ENCODE measurements at places on chromosomes 7 and 10. TPM values are rescaled to one million over a fixed set of nuclear protein-coding genes. Genes with fewer than 3 reads are reported as not detected.

- no peak for DNase-seq
Observed at GRCh38 chr10:79244841-79245504, 102.3 kb upstream of the PPIF start.

The GNGT1 gene
- not detected for total RNA-seq

DNA sequence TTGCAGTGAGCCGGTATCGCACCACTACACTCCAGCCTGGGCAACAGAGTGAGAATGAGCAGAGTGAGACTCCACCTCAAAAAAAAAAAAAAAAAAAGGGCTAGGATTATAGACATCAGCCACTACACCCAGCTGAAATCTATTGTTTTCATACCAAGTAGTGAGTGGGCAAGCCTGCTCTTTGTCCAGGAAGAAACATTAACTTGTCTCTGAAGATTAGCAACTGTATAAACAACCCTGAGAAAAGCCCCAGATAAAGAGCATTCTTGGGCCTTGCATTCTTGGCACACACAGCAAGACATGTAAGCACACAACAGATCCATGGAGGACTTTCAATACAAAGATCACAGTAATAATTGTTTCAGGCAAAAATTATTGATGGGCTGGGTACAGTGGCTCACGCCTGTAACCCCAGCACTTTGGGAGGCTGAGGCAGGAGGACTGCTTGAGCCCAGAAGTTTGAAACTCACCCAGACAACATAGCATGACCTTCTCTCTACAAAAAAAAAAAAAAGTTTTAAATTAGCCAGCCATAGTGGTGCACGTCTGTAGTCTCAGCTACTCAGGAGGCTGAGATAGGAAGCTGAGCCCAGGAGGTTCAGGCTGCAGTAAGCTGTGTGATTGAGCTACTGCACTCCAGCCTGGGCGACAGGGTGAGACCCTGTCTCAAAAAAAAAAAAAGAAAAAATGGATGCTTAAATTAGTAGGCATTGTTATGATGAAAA, 4.4 kb downstream of the PSPH start:
- DNase-seq: no peak

DNA sequence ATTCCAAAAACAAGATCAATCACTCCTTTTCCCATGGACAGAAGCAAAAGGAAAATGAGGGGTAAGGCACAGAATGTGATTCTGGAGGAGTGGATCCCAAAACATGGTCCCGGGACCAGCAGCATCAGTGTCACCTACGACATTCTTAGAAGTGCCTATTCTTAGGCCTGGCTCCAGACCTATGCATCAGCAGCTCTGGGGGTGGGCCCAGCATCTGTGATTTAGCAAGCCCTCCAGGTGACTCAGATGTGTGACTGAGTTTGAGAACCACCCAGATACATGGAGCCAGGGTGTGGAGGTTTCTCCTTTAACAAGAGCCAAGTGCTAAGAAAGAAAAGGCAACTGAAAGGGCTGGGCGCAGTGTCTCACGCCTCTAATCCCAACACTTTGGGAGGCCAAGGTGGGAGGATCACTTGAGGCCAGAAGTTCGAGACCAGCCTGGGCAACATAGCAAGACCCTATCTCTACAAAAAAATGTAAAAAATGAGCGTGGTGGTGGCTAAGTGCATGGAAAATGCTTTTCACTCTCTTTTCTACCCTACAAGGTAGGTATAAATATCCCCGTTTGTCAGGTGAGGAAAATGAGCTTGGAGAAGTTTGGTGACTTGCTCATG, 17.1 kb upstream of the ARPC1A start:
- no peak for DNase-seq

DNA sequence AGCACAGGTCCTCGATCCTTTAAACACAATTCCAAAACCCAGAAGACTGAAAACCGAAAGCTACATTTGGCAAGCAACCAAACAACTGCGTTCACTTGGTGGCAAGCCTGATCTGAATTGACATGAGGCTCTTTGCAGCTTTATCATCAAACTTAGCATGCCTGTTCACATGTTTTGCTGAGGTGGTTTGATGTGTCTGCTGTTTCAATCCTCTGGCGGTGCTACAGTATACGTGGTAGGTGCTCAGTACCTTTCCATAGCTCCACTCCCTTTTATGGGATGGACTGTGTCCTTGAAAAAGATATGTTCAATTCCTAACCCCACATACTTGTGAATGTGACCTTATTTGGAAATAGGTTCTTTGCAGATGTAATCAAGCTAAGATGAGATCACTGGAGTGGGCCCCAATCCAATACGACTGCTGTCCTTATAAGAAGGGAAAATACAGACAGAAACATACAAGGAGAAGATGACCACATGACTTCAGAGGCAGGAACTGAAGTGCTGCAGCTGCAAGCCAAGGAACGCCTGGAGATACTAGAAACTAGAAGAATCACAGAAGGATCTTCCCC, 33.4 kb downstream of the CCDC6 start:
- DNase-seq: peak; percentile 40

DNA sequence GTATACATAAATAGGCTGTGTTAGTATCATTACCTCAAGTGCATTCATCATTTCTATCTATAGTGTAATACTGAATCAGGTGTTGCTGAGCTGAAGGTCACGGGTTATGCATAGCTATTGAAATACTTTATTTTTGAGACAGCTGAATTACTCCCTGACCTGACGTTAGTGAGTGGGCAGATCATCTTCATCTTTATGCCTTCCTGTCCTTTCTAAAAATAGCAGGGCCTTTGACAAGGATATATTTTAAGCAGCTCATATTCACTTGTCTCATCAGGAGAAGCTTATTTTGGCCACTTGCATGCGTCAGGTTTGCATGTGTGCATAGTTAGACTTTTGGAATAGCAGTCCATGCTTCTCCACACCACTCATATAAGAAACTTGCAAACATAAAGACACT, 63.6 kb upstream of the DKK1 start:
- no peak for DNase-seq

The PRR15 gene
- 0.35 TPM for total RNA-seq

DNA sequence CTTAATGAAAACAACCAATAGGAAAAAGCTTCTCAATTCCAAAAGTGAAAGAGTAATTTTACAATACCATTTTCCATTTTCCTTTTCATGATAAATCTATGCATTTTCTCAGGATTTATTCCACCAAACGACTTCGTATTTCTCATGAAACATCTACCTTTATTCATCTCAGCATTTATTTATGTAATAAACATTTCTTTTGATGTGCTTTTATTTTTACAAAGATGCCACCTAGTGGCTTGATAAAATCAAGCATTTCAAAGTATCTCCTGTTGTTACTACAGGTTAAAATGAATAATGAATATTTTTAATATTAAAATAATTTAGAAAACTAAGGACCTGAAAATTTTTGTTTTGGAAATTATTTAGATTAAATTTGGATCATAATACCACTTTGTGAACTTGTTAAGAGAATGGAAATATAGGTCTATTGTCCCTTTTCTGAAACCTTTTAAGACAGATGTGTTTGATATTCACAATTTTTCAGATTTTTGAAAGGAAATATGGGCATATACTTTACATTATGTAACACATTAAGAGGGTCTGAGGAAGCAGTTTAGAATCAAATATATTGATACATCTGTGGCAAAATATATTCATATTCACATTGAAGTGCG, 2.7 kb upstream of the IQUB start:
- no peak for DNase-seq

DNA sequence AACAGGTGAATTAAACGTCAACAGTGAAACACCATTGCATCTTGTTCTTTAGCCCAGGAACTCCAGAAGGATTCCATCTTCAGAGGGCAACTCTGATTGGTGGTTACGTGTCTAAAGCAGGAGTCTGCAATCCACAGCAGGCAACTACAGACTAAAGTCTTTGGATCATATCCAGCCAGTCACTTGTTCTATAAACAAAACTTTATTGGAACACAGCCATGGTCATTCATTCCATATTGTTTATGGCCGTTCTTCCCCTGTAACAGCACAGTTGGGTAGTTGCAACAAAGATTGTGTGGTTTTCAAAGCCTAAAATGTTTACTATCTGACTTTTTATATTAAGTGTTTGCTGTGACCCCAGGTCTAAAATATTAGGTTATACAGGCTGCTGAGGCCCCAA, 94.7 kb upstream of the IMMP2L start:
- DNase-seq: no peak

DNA sequence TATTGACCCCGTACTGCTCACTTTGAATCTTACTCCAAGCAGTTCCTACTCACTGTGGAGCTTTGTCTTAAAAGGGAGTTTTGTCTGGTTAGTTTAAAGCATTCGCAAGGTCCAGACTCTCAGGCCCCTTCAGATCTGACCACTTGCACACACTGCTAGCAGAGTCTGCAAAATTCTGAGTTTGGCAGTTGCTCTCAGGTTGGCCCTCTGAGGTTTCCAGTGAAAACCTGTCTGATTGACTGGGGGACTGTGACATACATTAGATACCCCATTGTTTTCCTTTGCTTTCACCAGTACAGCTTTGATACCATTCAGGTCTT, 149.2 kb downstream of the XPNPEP1 start:
- DNase-seq: no peak

The ATRNL1 gene
- total RNA-seq: 1.6 TPM

- peak; percentile 84 for DNase-seq
Observed at GRCh38 chr10:102660888-102661657, 16.8 kb downstream of the TRIM8 start.

- no peak for DNase-seq
Observed at GRCh38 chr7:99106821-99107241, 37.1 kb downstream of the SMURF1 start.

- DNase-seq: no peak
Observed at GRCh38 chr10:7186387-7187018, 224.3 kb downstream of the SFMBT2 start.

DNA sequence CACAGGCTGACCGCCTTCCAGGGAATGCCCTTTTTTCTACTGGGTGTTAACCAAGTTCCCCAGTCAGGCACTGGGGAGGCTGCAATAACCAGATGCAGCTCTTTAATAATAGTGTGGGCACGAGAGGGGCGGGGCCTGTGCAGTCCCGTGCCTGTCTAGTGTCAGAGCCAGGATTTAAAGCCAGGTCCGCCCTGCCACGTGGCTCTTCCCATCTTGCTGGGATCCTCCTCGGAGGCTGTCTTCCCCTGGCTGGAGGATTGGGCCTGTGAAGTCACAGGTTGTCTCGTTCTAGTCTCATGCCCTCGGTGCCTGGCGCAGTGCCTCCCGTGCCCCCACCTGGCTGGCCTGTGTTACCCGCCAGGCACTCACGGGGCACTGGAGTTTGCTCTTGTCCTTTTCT, 25.2 kb downstream of the TMEM120A start:
- DNase-seq: peak; percentile 59

DNA sequence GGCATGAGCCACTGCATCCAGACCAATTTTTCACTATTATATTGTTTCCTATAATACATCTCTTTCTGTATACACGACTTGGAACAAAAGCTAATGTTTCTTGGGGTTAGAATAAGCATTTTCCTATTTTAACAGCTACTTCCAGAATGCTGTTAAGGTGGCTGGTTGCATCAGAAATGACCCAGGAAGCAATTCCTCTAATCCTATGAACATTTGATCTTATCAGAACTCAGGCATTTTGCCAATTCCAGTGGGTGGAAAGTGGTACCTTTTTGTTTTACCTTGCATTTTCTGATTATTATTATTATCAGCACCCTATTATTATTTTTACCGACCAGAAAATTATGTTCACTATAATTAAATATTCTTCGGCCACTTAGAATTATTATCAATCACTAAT, 73.3 kb downstream of the NDUFB2 start:
- DNase-seq: no peak

Measured in left ventricle myocardium superior (tissue), 1 donor.